Tibial artery (tissue), 4 donors: ENCODE measurements at places on chromosomes 1 and 21.

GRCh38 chr1:59094001-59094400, 202.9 kb upstream of the FGGY start:
- no peak for DNase-seq

DNA sequence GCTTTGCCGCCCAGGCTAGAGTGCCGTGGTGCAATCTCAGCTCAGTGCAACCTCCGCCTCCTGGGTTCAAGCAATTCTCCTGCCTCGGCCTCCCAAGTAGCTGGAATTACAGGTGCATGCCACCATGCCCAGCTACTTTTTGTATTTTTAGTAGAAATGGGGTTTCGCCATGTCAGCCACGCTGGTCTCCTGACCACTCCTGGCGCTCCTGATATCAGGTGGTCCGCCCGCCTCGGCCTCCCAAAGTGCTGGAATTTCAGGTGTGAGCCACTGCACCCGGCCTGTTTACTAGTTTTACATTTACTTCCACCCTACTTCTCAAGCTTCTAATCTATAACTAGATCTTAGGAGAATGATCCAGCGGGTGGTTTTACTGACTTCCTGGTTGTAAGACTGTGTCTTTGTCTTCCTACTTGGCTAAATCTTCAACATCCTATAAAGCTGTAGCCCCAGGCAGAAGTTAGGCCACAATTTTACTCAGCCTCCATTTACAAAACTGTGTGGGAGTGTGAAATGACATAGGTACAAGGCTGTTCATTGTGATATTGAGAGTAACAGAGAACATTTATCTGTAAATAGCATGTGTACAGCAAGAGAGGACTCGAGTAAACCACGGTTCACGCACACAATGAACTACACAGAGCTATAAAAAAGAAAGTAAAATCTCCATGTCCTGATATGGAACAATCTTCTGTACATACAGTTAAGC, 9.6 kb upstream of the POU2F1 start:
- DNase-seq, result no peak

DNA sequence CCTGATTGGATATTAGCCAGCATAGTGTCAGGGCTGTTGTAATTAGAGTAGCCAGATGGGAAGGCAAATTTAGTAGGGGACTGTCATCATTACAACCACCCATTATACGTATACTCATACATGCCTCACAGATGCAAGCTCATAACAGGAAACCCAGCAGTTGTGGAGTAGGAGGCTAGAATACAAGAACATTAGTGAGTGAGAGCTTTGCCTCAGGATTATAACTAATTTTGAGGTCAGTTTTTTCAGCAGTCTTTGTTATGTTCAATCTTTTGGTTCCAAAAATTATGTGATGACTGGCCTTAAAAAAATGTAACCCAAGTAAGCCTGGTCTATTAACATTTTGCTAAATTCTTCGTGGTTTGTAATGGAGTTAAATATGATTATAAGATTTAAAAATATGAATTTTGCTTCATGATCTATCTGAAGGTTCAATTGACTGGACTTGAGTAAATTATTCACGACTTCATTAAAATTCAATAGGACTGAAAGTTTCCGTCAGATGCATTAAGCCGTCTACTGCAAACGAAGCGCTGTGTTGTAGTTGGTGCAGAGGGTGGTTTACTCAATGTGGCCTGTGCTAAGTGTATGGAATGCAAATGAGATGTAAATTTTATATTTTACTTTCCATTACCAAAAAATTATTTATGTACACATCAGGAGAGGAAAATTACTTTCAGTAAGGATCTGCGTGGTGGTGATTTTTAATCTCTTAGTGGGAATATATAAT, 48.8 kb downstream of the KCNK1 start:
- DNase-seq, result no peak

DNA sequence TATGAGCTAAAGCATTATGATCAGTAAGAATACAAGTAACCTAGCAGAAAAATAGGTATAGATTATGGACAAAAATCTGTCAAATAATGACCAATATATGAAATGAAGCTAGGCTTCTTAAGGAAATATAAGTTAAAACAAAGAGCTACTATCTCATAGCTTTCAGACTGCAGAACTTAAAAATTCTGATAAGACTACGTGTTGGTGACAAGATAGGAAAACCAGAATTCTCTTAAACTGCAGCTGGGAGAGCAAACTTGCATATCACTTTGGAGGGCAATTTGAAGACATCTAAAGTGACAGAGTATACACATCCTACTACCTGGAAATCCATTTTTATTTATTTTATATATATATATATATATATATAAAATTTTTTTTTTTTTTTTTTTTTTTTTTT, 65.5 kb downstream of the LTN1 start:
- DNase-seq, result no peak

GRCh38 chr1:102032534-102032933, 35.8 kb upstream of the OLFM3 start:
- DNase-seq, result no peak

- no peak for DNase-seq
Observed at GRCh38 chr1:232263452-232263851, 366.5 kb downstream of the SIPA1L2 start.

- no peak for DNase-seq
Observed at GRCh38 chr21:46307625-46308024, 16.0 kb downstream of the C21orf58 start.

DNA sequence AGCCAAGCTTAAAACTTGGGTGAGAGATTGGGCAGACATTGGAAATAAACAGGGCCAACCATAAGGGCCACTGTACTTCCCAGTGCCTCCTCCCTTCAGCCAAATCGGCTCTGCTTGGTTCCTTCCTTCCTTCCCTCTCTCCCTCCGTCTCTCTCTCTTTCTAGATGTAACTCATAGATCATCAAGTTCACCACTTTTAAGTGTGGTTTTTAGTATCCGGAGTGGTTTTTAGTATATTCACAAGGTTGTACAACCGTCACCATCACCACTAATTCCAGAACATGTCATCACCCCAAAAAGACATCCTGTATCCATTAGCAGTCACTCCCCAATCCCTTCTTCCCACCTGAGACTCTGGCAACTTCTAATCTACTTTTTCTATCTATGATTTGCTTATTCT, 51.0 kb downstream of the MYSM1 start:
- DNase-seq, result no peak

GRCh38 chr1:37691497-37692077, 729 bp upstream of the CDCA8 start:
- peak; percentile 74 for DNase-seq

DNA sequence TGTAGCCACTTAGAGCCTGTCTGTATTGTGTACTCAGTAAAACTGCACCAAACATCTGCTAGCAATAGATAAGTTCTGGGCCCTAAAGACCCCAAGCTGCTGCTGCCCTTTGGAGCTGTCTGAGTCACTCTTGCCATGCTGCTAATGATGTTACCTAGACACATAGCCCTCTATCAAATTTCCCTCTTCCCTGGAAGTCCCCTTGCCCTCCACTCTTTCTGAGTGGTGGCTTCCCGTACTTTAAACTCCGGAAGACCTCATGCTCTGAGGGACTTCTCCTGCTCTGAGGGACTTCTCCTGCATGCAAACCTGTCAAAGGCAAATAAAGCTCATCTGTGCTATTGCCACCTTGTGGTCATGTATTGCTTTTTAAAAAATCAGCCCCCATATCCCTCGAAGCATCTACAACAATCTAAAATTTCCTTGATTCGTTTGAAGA, 34.0 kb downstream of the FH start:
- DNase-seq, result no peak
